ENCODE measurements at places on chromosomes 12 and 14.

DNA sequence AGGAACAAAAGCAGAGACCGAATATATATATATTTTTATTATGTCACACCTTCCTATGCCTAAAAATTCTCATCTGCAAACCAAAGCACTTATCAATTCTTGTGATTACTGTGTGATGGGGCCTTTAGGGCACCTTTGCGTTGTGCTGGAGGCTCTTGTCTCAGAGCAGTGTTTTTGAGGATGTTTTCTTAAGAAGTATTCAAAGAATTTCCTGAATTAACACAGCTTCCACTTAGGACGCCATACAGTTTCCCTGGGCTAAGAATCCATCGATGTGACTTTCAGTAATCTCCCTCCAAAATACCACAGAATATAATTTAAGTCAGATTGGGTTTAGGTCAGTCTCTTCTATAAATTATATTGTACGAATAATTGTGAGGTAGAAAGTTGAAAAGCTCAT is 22.0 kb upstream of the HIF1A start:
- DNase-seq: no peak

GRCh38 chr12:89135976-89136634 is 216.2 kb downstream of the DUSP6 start:
- no peak for DNase-seq

- no peak for DNase-seq
Measured at GRCh38 chr14:77613201-77613600, 3.2 kb downstream of the SPTLC2 start.

GRCh38 chr14:35155962-35156361 is 33.6 kb downstream of the PRORP start:
- no peak for DNase-seq

DNA sequence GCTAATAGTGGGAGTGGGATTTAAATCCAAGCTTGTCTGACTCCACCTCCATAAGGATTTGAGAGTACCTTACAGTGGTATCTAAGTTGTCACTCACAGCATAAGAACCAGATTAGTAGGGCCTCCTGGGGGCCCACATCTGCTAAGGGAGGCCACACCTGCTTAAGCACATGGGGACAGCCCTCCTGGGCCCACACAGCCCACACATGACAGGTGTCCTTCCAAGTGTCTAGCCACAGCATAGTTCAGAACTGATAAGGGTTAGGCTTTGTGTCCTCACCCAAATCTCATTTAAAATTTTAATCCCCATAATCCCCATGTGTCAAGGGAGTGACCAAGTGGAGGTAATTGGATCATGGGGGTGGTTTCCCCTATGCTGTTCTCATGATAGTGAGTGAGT is 186.0 kb upstream of the HMGA2 start:
- DNase-seq: no peak

DNA sequence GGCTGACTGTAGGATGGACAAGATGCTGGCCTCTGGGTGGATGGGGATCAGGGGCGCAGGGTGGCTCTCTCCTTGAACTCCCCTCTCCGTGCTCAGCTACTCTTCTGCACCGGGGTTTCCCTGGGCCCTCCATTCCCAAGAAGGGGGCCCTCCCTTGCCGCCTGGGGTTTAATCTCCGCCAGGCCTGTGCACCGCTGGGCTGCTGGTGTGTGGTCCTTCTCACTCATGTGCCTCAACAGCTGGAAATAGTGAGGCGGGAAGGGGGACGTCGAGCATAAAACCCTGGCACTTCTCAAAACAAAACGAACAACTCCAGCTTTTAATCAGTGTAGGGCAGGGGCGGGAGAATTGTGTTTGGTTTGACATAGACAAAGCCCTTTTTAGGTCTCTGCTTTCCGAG is 19.0 kb upstream of the SMOC1 start:
- no peak for DNase-seq

DNA sequence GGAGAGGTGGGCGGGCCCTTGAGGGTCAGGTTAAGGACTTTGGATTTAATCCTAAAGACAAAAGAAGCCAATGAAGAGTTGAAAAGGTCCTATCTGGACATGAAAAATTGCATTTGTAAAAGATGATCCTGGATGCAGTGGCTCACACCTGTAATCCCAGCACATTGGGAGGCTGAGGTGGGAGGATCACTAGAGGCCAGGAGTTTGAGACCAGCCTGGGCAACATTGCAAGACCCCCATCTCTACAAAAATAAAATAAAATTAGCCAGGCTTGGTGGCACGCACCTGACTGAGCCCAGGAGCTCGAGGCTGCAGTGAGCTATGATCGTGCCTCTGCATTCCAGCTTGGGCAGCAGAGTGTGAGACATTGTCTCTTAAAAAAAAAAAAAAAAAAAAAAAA is 2.4 kb upstream of the SLC41A2 start:
- DNase-seq: no peak

GRCh38 chr14:52951681-52952554 is 1.1 kb upstream of the FERMT2 start:
- peak; percentile 90 for DNase-seq

DNA sequence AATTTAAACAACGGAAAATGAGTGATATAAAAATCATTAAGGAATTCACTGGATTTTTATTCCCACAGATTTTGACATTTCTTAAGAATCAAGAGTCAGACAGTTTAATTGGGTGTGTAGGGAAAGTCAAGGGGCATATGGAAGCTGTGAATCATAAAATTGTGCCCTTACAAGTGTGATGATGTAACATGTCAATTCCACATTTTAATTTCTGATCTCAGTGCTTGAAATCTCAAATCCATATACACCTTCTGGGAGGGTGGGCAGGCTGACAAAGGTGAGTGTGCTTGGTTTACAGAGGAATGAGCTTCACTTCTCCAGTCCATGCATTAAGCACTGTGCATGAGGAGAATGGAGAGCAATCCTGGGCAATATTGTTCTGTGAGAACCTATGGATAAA is 1.0 kb upstream of the KRT6A start:
- no peak for DNase-seq

GRCh38 chr14:105067140-105067968 is 2.1 kb upstream of the GPR132 start:
- no peak for DNase-seq

GRCh38 chr14:73753887-73754795 is 40.0 kb upstream of the PNMA1 start:
- no peak for DNase-seq

- no peak for DNase-seq
Measured at GRCh38 chr12:53995378-53996239, 4.4 kb upstream of the HOXC9 start.
